ENCODE measurements at places on chromosomes 1 and 21.

DNA sequence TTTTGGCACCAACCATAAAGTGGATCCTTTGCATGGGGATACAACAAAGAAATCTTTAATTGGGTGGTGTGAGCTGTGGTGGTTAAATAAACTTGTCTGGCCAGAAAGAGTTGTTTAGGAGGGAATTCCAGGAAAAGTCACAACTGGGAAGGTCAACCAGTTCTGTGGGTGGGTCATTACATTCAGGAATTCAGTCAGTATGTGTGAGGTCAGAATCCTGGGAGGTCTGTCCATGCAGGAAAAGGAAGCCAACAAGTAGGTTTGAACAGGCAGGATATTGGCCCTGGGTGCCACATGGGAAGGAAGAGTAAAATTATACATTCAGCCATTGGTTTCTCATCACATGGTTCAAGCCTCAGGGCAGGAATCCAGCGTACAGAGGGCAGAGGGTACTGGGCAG, 162.3 kb upstream of the ADAMTS5 start:
- no peak for DNase-seq

- no peak for DNase-seq
Observed at GRCh38 chr1:108722292-108722691, 9.6 kb downstream of the FNDC7 start.

DNA sequence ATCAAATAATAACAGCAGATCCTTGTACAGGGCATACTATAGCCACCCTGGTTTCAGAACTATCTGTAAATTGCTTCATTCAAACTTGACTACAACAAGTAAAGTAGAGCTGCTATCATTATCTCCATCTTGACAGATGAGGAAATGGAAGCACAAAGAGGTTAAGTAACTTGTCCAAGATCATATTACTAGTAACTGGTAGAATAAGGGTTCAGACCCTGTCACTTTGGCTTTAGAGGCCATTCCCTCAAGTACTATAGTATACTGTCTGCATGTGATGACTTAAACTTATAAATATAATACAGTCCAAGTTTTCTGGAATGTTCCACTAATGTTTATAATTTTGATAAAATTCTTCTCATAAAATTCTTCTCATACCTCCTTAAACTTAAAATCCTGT, 24.8 kb downstream of the PGM1 start:
- DNase-seq: no peak

DNA sequence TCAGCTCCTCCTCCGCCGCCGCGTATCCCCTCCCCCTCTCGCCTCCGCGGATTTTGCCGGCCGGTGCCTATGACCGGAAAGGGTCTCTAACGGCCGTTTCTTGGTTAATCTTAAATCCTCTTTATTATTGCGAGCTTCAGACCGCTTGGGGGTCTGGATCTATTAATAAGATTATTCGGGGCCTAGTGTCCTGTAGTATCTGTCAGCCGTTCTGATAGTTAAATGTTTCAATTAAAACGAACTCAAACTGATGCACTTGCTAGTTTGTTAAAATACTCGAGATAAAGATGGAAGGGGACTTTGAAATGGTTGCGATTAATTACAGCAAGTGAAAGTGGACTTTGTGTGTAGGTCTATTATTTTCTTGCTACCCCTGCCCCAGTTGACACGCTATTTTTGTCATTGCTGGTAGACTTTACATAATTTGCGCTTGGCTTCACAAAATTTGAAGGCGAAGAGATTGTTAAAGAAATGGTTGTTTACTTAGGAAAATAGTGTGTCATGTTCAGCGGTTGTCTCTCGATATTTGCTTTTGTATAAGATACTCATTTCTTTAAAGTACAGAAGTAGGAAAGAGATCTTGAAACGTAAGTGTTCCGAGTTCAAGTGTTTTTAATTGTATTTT, 779 bp downstream of the SON start:
- no peak for DNase-seq

- DNase-seq: no peak
Observed at GRCh38 chr1:237745545-237745944, 145.2 kb downstream of the ZP4 start.

- peak; percentile 65 for DNase-seq
Observed at GRCh38 chr1:160711602-160712311, at the start of gene CD48. Gene CD48 (minus strand): TSS chr1:160711822. CDS start chr1:160711763, 59 bp downstream.

DNA sequence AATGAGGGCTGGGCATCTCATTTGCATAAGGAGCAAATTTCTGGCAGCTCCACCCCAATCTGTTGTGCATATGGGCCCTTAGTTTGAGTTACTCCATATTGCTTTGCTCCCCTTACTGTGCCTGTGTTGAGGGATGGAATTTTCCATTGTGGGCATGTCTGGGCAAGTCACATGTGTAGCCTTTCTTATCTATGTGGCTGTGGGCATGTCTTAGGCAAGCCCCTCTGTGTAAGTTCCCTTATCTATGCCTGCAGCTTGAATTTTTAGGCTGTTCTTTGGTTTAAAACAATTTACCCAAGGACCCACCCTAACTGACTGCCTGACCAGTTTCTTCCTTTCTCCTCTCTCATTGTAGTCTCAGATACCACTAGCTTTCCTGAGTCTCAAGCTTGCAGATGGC, 405.7 kb upstream of the NCAM2 start:
- DNase-seq: no peak

GRCh38 chr21:26655460-26655859, 82.4 kb upstream of the CYYR1 start:
- no peak for DNase-seq

DNA sequence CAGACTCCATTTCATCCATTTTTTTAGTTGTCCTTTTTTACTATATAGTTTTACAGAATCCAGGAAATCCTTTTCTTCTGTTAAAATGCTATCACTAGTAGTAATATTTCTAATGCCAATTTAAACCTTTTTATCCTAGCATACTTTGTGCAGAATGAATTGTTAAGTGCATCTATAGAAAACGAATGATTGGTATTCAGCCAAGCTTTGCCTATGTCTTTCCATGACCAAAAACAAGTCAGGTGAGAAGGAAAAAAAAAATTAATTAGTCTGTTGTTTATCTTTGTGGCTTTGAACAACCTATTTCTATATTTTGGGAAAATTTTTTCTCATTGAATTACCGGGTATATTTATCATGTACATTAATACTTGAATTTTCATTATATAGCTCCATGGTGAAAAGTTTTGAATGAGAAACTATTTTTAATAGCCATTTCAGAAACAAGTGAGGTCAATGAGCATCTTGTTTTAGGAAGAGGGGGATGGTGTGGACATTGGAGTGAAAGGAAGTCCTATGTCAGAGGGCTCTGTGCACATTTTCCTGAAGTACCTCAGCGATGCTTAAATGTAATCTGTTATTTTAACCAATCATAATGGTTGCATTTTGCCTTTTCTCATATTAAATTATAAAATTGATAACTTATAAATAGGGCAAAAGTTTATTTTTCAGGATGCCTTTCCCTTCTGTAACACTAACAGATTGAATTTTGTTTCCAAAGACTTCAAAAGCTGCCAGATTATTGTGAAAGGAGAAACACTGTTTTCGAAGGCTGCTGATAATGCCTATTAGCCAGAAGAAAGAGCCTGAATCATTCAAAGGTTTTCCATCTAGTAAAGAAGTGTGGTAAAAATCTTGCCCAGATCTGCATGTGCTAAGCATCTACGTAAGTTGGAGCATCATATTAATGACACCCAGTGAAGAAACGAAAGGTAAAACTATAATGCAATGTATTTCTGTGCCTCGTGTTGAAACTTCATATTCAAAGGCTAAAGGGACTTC, 73.8 kb upstream of the S1PR1 start:
- DNase-seq: no peak

DNA sequence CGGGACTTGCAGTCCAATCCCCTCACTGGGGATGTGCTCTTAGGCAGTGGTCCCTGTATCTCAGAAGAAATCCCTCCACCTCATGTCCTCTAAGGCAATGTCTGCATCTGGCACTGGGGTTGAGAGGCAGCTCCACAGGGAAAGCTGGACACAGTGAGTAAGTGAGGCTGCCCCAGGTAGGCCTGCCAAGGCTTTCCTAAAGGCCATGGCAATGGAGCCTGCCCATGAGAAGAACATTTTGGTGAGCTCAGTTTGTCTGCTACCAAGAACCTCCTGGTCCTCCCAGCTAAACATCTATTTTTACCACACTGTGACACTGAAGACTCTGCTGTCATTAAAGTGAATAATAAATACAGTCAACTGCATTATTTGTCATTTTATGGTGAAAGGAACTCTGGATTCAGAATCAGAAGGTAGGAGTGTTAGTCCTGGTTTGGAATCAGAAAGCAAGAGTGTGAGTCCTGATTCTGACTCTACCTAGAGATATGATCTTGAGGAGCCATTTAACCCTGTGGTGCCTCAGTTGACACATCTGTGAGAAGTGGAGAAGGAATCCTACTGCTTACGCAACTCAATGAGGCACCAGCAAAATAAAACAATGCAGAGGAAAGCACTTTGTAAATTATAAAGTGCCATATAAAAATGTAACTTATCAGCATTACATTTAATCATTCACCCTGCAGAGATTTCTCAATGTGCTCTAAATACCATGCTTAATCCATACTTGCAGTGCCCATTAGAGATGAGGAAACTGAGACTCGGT, 41.0 kb downstream of the TBX15 start:
- DNase-seq: no peak

- no peak for DNase-seq
Observed at GRCh38 chr1:47444297-47444561, 6.4 kb downstream of the FOXD2 start.

- DNase-seq: no peak
Observed at GRCh38 chr1:119253366-119253765, 112.9 kb upstream of the WARS2 start.

DNA sequence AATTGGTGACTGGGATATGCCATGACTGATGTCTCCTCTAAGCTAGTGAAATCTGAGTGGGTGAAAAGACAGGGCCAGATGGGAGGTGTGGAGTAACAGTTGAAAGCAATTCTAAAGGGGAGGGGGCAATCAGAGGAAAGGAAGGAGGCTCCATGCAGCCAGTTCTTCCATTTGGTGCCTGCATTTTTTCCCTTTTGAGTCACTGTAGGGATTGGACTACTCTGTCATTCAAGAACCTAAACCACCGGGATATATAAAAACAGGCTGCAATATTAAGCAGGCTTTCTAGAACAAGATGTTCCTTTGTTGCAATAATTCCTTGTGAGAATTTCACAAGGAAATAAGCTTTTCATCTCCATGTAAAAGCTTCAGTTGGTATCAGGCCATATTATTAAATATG, 18.3 kb downstream of the CLIC6 start:
- DNase-seq: no peak

GRCh38 chr1:200211157-200211556, 183.6 kb downstream of the NR5A2 start:
- no peak for DNase-seq

DNA sequence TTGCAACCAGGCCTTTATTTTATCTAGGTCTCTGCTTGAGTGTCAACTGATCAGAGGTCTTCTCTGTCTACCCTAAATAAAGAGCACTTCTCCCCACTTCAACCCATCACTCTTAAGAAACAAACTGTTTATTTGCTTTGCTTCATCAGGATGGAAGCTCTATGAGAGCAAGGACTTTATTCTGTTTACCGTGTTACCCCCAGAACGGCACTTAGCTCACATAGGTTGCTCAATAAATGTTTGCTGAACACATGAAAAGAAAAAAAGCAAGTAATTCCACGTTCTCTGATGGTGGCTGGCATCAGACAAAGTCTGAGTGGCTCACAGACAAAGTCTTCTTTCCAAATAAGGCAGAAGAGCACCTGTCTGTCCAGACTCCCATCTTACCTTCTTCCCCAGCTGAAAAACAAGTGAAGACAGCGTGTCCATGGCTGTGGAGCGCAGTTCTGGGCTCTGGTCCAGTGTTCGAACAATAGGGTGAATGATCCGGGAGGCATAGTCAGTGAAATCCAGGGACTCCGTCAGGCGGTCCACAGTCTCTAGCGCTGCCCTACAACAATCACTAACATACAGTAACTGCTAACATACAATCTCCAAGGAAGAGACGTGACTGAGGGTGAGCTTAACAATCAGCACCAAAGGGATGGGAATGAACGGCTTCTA, 22.9 kb downstream of the ANGPTL7 start:
- no peak for DNase-seq

- no peak for DNase-seq
Observed at GRCh38 chr1:54010415-54011117, 7.4 kb downstream of the LDLRAD1 start.

DNA sequence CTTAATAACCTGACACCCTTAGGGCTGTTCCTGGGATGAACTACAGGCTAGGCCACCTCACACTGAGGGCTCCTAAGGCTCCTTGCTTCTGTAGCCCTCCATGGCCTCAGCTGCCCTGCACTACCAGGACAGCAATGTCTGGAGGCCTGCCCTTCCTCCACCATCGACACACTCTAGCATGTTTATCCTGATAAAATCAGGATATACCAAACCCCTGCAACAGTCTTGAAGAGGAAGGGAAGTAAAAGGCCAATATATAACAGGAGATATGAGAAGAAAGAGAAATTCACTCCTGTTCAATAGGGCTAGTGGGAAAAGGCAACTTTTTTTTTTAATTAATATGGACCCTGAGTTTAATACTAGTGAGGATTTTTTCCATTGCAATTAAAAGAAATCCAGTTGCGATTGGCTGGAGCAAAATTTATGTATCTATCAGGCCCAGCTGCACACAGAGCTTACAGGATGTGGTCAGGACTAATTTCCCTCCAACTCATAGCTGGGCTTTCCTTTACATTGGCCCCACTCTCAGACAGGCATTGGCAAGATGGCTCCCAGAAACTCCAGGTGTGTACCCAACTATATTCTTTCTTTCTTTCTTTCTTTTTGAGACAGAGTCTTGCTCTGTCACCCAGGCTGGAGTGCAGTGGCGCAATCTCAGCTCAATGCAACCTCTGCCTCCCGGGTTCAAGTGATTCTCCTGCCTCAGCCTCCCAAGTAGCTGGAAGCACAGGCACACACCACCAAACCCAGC, 13.5 kb upstream of the ATP2B4 start:
- DNase-seq: no peak

DNA sequence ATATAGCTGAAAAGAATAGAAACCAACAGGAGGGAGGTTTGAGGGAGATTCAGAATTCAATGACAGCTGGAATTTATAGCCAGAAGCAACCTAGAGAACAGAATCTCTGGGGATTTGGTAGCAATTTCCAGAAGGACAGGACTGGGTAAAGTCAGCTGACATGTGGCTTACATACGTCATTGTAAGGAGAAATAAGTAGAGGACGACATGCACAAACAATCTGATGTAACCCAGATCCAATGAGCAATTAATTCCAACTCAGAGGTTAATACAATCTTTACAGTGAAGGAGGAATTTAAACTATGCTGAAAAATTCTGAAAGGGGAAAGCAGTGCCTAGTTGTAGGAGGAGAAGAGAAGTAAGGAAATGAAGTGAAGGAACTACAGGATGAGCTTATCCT, 383.9 kb downstream of the PTBP2 start:
- DNase-seq: no peak

GRCh38 chr1:158353303-158354075, at the start of gene CD1E:
Gene CD1E (plus strand): TSS chr1:158353894. CDS start chr1:158353989, 95 bp downstream.
- no peak for DNase-seq
